ENCODE measurements at places on chromosomes 1 and 21.

- DNase-seq: no peak
These were observed 11.3 kb upstream of the RHEX start for GRCh38 chr1:206041640-206042039.

- no peak for DNase-seq
These were observed 16.1 kb upstream of the TRABD2B start for GRCh38 chr1:48013270-48013669.

GRCh38 chr1:31264790-31265386 lies 25.2 kb upstream of the NKAIN1 start:
- no peak for DNase-seq

DNA sequence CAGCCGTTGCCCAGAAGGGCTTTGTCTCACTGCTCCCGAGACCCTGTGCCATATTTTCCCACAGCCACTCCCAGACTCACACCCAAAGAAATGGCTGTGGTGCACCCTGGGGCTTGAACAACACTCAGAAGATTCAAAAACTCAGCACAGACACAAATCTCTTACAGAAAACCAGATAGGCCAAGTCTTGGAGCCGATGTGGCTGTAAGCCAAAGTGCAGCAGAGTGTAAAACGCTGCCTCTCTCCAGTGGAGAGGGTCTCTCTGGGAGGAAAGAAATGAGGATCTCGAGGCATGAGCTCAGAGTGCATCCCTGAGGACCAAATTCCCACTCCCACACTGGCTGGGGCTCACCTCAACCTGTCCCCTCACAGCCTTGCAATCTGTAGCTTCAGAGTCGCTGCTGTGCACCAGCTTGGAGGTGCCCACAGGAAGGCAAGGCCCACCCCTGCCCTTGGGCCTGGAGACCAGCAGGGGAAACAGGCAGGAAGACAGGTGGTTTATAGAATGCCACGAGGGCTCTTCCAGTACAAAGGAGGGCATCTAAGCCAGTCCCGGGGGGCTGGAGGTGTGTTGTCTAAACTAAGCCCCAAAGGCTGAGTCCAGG lies 171.3 kb upstream of the AJAP1 start:
- DNase-seq: no peak

DNA sequence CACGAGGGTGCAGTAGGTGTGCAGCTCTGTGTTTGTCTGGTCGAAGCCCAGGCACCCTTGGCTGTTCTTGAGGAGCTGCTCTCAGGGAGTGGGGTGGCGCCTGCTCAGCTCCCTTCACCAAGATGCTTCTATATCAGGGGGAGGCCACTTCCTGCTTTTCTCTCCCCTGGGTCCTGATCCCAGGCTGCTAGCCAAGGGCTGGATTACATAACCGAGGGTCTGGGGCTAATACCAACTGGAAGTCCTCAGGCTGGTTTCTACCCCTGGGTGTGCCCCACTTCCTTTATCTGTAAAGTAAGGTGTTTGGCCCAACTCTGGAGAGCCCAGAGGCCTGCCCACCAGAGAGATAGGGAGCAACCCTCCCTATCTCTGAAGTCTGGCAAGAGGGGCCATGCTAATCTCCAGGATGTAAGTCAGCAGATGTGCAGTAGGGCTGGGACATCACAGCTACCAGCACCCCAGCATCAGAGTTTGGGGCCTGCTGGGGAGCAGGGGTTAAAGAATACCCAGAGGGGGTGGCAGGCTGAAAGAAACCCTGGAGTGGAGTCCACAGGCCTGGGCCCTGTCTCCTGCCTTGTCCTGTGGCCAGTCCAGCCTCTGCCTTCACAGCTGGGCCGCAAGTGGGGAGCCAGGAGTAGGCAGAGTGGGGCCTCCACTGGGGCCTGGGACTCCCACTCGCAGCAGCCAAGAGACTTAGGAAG lies 2.1 kb downstream of the SELENBP1 start:
- DNase-seq: no peak

DNA sequence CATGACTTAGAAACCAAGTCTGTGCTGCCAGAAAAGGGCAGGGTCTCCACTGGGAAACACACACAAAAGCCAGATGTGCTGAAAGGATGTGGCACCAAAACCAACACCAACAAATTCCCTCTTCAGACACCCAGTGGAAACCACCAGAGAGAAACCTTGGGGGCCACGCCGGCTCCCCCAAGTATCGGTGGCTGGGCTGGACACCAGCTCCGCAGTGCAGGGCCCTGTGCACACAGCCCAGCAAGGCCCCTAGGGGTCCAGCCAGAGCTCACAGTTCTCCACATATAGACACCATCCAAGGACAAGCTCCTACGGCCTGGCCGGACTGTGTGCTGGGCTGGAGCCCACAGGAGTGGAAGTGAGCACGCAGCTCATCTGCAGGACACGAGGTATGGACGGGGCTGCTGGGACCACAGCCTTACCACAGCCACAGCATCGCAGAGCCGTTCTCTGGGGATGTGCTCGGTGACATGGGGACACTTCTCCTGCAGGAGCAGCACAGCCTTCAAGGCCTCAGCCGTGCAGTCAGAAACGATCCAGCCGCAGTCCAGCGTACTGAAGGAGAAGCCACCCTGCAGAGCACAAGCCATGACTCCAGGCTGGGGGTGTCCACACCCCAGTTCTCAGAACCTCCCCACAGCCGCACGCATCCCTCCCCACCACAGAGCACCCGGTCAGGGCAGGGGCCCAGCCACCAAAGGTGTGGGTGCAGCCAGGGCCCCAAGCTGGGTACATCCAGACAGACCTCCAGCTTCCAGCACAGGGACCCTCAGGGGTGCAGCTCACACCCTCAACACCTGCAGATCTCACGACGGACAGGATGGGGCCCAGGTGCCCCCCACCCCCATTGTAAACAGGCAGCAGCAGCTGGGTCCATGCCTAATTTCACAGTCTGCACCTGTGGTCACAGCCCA lies 21.3 kb downstream of the LSS start:
- no peak for DNase-seq

DNA sequence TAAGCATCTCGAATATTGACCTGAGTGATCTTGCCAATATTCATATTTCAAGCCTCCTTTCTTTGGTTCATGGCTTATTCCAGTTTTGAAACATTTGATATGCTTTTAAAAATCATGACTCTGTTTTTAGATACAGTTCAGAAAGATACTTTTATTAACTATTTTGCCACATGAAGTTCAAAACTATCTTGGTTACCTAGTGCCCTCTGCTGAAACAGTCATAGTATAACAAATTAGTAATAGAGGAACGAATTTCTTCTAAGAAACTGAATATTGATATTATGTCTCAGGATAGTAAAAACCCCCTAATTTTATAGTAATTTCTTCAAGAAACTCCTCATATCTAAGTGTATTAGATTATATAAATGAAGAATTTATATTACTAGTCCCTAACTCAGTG lies 52.6 kb upstream of the RC3H1 start:
- DNase-seq: no peak

DNA sequence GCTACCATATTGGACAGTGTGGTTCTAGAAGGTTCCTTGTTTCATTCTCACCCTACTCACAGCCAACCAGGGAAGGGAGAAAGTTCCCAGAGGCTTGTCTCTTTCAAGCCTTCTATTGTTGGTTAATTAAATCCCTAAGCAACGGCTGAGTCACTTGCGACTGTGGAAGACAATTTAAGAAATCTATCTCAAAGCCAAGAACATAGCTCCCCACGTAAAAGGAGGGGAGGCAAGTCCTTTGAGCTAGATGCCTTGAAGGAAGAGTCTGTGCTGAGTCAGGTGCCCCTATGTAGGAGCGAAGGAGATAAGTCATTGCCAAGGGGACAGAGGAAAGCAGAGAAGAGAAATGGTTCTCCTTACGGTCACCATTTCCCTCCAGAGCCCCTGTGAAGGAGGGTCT lies 79.4 kb upstream of the PPP2R5A start:
- DNase-seq: no peak

GRCh38 chr1:17097147-17097546 lies 22.1 kb downstream of the PADI2 start:
- no peak for DNase-seq

- no peak for DNase-seq
These were observed 17.2 kb upstream of the FABP3 start for GRCh38 chr1:31390071-31390470.

GRCh38 chr21:16194788-16195537 lies 465.2 kb downstream of the USP25 start:
- no peak for DNase-seq

DNA sequence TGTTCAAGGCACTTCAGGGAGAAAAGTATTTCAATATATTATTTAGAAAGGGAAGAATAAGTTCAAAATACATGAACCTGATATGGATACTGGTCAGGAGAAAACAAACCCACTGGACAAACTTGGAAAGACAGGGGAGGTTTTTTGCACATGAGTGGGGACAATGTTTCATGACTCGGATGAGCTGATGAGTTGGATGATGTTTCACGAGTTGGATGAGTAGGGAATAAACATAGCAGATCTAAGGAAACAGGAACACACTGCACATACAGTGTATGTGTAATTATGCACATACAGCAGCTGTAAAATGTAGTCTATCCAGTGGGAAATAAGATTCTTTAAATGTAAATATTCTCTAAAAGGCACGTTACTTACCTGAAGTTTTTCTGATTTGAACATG lies 682.9 kb upstream of the ADAMTS5 start:
- DNase-seq: no peak

GRCh38 chr1:184299796-184300195 lies 87.0 kb upstream of the C1orf21 start:
- no peak for DNase-seq

GRCh38 chr1:22132517-22133235 lies 10.2 kb downstream of the WNT4 start:
- no peak for DNase-seq

- no peak for DNase-seq
These were observed 115.7 kb upstream of the CACYBP start for GRCh38 chr1:174884038-174884437.

DNA sequence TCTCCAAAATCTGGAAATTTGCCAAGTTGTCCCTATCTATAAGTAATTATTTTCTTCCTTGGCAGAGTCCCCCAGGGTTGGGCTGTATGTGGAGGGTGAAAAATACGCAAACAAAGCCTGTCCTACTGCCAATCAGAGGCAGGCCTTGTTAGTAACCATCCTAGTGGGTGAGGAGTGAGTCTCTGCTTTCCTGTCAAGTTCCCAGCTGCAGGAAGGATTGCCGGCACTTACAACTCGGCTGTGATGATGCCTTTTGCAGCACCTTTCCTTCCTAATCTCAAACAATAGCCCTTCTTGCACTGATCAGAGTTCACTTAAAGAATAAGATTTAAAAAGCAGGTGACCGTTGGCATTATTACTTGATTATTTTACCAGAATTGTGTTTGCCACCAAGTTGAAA lies 31.3 kb upstream of the FGGY start:
- DNase-seq: no peak

GRCh38 chr1:211493876-211494653 lies 2.1 kb upstream of the RD3 start:
- no peak for DNase-seq

- no peak for DNase-seq
These were observed 12.5 kb upstream of the KCNA2 start for GRCh38 chr1:110618668-110619067.

DNA sequence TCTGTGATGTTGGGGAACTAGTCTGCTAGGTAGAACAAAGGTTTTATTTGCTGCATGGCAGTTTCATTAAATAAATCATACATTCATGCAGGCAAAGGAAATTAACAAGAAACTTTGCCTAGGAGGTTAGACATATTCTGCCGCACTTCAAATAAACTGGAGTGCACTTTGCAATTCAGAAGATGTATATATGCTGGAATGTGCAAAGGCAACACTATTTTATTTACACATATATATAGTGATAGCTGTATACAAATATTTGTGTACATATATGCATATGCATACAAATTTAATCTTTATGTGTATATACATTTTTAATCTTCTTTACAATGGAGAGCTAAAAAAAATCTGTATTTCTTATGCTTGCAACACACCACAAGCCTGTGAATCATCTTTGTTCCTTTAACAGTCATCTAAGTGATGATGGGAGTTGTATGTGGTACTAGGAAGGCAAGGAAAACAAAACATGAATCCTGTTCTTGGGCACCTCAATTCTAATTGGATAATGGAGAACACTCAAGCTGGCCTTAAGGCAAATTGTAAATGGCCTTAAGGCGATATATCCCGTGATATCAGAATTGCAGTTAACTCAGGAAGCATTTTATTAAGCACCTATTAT lies 605.8 kb upstream of the CAMK1G start:
- DNase-seq: no peak

- DNase-seq: no peak
These were observed 1300.0 kb downstream of the PLA2G4A start for GRCh38 chr1:188128761-188129160.

DNA sequence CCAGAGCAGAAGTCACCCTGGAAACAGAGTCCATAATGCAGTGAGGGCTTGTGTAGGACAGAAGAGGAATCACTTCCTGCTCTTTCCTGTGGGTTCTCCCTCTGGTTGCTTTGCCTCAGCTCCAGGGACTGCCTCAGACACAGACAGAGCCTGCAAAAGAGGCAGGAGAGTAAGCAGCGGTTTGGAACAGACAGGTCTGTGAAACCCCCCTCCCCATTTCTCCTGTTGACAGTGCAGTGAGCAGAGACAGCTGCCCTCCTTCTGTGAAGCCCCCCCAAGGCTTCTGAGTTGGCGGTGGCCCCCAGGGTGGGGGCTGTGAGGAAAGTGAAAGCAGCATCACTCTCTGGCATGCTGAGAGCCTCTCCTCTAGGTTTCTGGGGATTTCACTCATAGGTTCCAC lies 53.0 kb downstream of the MAB21L3 start:
- DNase-seq: no peak

DNA sequence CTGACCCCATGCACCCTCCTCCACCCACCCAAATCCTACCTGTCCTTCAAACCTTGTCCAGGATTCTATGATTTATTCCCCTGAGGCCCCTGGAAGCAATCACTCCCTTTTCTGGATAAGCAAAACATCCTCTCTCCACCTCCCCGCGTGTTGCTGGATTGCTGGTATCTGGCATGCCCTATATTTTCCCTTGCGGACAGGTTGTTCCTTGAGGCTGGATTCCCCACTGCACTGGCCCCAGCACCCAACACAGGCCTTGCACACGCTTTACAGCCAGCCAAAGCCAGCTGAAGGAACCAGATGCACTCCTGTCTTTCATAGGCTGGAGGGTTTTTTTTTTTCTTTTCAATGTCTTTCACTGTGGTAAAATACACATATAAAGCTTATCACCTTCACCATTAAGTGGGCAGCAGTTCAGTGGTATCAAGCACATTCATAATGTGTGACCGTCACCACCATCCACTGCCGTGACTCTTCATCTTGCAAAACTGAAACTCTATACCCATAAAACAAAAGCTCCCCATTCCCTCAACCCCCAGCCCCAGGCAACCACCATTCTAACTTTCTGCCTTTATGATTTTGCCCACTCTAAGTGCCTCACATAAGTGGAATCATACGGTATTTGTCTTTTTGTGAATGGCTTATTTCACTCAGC lies 50.9 kb downstream of the TOR1AIP2 start:
- DNase-seq: no peak

DNA sequence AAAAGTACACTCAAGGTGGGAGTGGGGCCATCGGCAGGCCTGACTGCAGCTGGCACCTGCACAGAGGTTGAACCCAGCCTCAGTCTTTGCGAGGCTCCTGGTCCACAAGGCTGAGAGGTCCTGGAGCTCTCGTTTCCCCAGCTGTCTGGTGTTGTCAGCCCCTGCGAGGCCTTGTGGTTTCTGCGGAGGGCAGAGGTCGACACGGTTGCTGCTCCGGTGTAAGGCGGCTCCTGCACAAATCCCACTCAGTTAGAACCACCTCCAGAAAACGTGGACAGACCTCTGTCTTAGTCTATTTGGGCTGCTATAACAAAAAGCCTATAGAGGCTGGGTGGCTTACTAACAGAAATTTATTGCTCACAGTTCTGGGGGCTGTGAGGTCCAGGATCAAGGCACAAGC lies 5.8 kb downstream of the KIAA1614 start:
- DNase-seq: no peak

All from activated CD8-positive, alpha-beta memory T cell treated with anti-CD3 and anti-CD28 coated beads for 1 hour (primary cell).